ENCODE measurements at places on chromosomes 7 and 10.

DNA sequence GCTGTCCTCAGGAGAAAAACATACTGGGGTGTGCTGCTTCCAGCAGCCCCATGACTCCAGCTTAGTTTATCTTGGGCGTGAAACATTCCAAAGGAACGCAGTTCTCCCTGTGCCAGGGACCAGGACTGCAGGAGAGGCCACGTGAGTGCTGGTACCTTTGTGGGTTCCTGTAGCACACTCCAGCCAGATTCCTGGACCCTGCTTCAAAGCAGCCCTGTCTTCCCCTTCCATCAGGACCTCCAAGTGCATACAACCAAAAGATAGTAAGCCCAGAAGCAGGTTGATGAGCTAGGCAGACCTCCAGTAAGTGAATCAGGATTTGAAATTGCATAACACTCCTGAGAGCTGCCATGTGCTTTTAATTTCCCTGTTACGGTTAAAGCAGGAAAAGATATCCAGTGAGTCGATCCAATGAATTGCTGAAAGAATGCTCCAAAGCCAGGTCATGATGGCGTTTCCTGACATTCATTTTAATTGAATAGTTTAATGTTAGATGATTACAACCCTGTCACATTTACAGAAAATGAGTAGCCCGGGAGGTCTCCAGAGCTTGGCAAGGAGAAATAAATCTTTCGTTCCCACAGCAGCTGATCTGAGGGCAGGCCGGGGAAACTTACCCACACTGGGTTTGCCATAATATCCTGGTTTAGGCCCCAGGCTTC, 38.9 kb upstream of the CPXM2 start:
- peak; percentile 23 for DNase-seq

- DNase-seq = no peak
Measured at GRCh38 chr7:1366801-1367405, 92.4 kb downstream of the MICALL2 start.

GRCh38 chr10:3350205-3350604, 177.6 kb upstream of the PITRM1 start:
- DNase-seq = no peak

DNA sequence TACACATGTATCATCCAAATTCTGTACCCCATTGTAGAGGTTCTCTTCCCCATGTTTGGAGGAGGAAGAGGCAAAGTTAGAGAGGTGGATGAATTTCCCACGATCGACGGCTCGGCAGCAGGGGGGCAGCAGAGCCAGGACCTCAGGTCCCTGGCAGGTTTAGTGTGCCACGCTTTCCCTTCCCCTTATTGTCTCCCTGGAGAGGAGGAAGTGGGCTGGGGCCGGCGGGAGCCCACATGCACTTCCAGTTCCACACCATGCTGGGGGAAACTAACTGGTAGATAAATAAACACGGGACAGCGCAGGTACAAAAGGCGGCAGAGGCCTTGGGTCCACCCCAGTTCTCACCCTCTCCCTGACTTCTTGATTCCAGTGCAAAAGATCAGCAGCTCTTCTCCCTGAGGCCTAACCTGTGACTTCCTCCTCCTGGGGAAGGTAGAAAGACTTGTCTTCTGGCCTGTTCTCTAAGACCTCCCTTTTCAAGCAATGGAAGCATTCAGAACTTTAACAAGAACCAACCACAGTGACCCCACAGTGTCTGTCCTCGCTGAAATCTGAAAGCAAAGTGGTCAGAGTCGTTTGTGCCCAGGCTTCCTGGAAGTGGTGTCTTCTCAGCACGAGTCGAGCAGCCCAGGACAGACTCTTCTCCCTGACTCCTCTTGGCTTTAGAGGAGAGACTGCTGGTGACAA, 30.5 kb upstream of the SRGN start:
- no peak for DNase-seq

- no peak for DNase-seq
Measured at GRCh38 chr7:117205873-117206272, 117.0 kb downstream of the WNT2 start.

GRCh38 chr7:157938211-157938610, 601.4 kb downstream of the DNAJB6 start:
- no peak for DNase-seq

- no peak for DNase-seq
Measured at GRCh38 chr7:93014410-93014809, 103.4 kb downstream of the SAMD9 start.

GRCh38 chr10:79438699-79439085, 6.7 kb downstream of the ZCCHC24 start:
- no peak for DNase-seq

GRCh38 chr10:6383096-6383812, 180.5 kb downstream of the PFKFB3 start:
- no peak for DNase-seq

- no peak for DNase-seq
Measured at GRCh38 chr7:128113839-128114238, 82.6 kb upstream of the LRRC4 start.

- DNase-seq = no peak
Measured at GRCh38 chr7:91660734-91661356, 219.7 kb downstream of the MTERF1 start.

DNA sequence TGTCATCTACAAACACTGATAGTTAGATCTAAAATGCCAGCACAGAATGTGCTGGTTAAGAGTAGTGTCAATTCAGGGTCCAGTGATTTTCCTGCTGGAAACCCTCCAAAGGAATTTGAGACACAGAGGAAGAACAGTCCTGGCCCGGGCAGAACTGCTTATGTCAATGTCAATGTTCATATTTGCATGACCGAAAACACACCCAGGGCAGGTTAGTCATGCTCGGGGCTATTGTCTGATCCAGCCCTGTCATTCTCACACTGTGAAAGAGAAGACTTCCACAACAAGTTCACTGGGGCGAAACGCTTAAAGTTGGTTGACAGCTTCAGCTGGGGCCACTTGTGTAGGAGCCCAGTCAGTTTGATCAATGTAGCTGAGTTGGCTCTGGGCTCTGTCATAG, 139.3 kb downstream of the C1GALT1 start:
- DNase-seq = no peak

Measured in LoVo (cell line).